Left ventricle myocardium inferior (tissue), 1 donor: ENCODE measurements at places on chromosomes 11 and 22.

- H3K4me1 ChIP-seq, result no peaks in the 10 kb centered on the region
- no peaks in the 10 kb centered on the region for H3K36me3 ChIP-seq
- no peak overlapping the region for H3K4me3 ChIP-seq
- H3K27ac ChIP-seq, result no peak overlapping the region
Measured at GRCh38 chr22:30860176-30861105, 108.1 kb downstream of the MORC2 start.

GRCh38 chr22:31647523-31648320 lies 14.3 kb downstream of the PISD start:
- no peak for DNase-seq
- H3K36me3 ChIP-seq, result peaks cover 40% of the 10 kb centered on the region
- H3K4me1 ChIP-seq, result peaks cover 9% of the 10 kb centered on the region
- H3K27me3 ChIP-seq, result no peaks in the 10 kb centered on the region

DNA sequence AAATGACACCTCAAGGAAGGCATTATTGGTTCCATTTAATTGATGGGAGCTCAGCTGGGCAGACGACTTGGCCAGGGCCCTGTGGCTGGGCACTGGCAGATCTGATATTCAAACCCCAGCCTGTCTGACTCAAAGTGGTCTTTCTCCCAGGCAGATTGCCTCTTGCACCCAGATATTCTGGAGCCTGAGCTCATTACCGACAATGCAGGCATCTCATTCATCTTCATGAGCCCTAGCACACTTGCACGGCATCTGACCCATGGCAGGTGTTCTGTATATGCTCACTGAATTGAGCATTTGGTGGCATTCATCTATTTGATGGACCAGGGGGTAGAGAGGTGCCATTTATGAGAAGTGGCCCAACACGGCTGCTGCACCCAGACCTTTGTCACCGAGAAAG lies 193.1 kb downstream of the DSCAML1 start:
- no peaks in the 10 kb centered on the region for H3K36me3 ChIP-seq
- peaks cover 7% of the 10 kb centered on the region for H3K27me3 ChIP-seq
- peaks cover 11% of the 10 kb centered on the region for H3K4me1 ChIP-seq
- no peak overlapping the region for H3K4me3 ChIP-seq

GRCh38 chr11:72721276-72721675 lies 30.9 kb downstream of the ARAP1 start:
- peaks cover 80% of the 10 kb centered on the region for H3K4me1 ChIP-seq
- no peaks in the 10 kb centered on the region for H3K27me3 ChIP-seq
- H3K27ac ChIP-seq, result peak overlapping the region; percentile 93
